ENCODE measurements at places on chromosomes 4 and X. TPM values are rescaled to one million over a fixed set of nuclear protein-coding genes. Genes with fewer than 3 reads are reported as not detected.
A peak's percentile ranks its signal among the peaks of the same experiment; 100 is the strongest.

The CYSLTR1 gene
- not detected for total RNA-seq

The GDPD2 gene
- total RNA-seq: 1.3 TPM

- DNase-seq: no peak
Measured at GRCh38 chr4:23165669-23166068, 472.9 kb downstream of the GBA3 start.

GRCh38 chrX:39442332-39442731 lies 641.1 kb downstream of the MID1IP1 start:
- DNase-seq: no peak

GRCh38 chr4:152778656-152779512 lies 646 bp downstream of the TIGD4 start:
- peak; percentile 77 for DNase-seq
